ENCODE measurements at places on chromosomes 11 and 22.

DNA sequence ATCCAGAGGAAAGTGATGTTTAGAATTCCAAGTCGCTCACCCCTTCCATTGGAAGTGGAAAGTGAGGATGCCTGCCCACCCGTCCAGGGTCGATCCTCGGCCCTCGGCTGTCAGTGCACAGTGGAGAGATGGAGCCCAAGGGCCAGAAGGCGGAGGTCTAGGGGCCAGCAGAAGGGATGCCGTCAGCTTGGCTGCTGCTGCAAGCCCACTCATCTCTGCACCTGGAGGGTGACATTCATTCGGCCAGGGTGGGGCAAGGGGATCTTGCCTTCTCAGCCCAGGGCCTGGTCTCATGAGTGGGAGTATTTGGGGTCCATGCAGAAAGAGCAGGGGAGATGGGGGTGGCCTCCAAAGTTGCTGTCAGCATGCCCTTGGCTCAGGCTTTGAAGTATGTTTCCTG lies 30.7 kb downstream of the LINC01488 start:
- DNase-seq: no peak

DNA sequence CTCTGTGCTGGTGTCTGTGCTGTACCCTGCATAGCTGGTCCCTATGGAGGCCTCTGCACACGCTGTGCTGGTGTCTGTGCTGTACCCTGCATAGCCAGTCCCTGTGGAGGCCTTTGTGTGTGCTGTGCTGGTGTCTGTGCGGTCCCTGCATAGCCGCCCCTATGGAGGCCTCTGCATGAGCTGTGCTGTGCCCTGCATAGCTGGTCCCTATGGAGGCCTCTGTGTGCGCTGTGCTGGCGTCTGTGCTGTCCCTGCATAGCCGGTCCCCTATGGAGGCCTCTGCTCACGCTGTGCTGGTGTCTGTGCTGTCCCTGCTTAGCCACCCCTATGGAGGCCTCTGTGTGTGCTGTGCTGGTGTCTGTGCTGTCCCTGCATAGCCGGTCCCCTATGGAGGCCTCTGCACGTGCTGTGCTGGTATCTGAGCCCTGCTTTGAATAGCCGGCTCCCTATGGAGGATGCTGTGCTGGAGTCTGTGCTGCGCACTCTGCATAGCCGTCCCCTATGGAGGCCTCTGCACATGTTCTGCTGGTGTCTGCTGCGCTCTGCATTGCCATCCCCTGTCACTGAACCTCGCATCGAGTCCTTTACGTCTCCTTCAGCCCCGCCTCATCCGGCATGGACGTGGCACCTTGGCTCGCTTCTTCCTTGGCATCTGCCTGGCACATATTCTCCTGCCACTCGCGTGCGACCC lies 6.2 kb downstream of the NADSYN1 start:
- DNase-seq: no peak

DNA sequence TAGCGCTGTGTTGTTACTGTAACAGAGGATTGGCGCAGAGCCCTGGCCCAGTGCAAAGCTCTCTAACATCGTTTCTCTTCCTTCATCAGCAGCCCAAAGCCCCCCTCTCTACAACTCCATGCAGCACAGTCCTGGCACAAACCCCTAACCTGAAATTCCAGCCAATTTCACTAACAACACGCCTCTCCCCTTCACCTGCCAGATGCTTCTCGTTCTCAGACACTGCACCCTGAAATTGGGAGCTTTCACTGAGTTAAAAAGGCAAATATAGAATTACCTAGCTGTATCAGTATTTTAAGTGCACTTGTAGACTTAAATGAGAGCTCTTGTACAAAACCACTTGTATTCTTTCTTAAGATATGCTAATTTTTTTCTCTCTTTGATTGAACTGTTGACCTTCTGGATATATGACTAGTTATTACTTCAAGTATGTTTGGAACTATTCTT lies 16.3 kb downstream of the GRAP2 start:
- DNase-seq: no peak

- DNase-seq: no peak
These were observed 15.5 kb downstream of the EFCAB6 start for GRCh38 chr22:43796567-43796966.

DNA sequence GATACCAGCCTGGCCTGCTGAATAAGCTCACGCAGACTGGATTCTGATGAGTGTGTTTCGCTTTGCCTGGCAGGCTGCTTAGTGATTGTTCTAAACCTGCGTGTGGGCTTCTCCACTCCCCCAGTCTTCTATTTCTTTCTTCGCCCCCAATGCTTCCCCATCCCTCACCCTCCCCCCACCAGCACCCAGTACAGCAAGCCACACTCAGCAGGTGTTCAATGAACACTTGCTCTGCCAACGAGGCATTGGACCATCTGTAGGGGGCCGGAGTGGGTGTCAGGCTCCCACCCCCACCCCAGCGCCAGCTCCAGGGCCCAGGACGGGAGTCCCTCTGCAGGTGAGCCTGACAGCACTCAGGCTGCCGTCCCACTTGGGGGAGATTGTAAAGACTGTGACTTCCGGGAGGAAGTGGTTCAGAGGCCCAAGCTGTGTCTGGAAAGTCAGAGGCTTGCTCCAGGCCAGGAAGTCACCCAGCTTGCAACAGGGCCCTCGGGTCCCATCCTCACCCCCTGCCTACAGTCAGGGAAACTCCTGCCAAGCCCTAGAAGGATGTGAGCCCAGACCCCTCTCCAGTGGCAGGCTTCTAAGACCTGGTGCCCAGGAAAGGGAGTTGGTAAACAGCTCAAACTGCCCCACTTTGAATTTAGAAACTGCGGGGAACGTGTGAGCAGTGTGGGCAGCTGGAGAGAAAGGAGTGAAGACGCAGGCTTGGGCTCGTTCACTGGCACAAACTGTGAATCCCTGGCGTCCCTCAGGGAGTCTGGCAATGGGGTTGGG lies 66.3 kb upstream of the PRDM11 start:
- peak; percentile 63 for DNase-seq

GRCh38 chr11:116701876-116702275 lies 70.9 kb downstream of the BUD13 start:
- DNase-seq: no peak

DNA sequence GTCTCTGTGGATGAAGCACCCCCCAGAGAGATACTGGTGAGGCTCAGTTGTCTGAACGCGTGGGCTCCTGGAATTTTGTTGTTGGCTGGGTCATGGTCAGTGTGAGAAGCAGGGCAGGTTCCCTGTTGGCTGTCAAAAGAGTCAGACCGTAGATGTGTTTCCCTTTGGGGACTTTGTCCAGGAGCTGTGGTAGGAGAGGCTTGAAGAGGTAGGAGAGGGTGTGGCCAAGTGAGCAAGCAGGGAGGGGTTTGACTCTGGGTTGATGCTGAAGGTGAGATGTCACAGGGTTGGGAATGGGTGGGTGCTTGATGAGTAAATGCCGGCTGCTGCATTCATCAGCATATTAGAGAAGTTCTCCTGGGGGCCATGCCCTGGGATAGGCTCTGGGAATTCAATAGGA lies 803.2 kb downstream of the TBC1D22A start:
- DNase-seq: no peak

DNA sequence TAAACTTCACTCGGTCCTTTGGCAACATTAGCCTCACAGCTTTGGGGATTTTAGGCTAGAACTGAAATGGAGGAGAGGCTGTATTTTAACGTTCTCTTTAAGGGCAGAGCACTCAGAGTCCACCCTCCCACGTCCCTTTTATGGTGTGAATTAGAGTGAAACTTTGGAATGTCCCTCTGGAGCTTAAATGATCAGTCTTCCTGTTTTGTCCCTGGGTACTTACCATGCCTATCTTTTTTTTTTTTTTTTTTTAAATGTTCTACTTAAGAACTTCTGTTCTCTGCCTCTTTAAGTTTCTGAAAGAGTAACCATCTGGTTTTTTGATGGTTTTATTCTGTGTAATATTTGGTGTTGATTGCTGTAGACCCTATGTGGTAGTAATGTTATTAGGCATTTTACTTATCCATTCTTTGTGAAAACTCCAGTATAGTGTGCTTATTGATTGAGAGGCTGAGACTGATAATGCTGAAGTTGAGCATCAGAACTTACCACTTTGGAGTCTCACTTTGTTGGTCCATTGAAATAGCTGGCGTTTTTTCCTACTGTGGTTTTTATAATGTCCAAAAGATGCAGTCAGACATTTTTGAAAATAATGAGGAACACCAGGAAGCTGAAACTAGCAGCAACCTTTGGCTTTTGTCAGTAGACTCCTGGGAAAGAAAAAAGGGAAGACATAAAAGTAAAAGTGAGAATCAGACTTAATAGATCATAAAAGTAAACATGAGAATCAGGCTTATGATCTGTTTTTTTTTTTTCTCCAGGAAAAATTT lies 11.6 kb downstream of the UVRAG start:
- no peak for DNase-seq

DNA sequence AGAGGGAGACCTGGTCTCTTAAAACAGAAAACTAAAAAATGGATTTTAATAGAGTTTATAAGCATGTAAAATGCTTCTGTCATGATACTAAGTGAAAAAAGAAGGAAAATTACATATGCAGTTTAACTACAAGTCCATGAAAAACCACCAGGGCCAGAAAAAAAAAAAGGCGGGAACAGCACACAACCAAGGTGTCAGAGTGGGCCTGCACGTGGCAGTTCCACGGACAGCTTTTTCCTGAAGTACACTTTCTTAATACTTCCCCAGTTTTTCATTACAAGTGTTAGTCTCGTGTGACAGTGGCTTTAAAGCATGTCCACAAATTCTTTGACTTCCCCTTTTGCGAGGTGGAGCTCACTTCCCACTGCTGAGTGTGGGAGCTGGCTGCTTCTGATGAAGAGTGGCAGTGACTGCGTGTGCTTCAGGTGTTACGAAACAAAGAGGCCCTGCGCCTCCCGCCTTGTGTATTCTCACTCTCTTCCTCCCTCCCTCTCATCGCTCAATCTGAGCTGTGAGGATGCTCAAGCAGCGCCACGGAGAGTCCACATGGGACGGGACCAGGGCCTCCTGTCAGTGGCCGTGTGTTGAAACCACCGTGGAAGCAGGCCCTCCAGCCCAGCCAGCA lies 16.4 kb downstream of the PPM1F start:
- DNase-seq: no peak

DNA sequence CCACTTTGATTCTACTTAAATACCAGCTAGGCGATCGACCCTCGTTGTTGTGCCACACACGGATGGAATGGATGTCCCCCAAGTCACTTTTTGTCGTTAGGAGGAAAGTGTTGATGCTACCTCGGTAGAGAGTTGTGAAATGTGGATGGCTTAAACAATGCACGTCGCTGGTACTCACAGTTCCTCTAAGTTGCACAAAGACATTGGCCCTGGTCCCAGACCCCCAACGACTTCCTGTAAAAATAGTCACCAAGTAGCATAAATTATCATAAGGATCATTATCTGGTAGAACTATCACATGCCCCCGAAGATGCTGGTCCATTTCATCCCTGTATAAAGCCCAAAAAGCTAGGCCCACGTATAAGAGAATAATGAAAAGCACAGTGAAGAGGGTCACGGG lies 3.8 kb downstream of the PKDREJ start:
- no peak for DNase-seq

- no peak for DNase-seq
These were observed 7.5 kb upstream of the CTSD start for GRCh38 chr11:1771273-1771672.

DNA sequence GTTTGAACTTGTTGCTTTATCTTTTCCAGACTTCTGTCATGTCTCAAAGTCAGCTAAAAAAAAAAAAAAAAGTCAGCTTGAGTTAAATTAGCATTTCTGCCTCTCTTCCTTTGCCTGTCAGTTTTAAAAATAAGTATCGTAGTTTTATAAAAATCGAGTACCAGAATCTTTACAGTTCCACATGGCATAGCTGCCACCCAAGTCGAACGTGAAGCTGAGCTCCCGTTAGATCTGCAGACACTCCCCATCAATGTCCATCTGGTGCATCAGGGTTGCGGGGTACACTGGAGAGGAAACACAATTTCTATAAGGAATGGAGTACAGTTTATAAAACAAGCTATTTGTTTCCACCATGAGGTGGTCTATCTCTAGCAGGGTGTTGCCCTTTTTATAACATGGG lies 41.0 kb upstream of the CCND1 start:
- no peak for DNase-seq

DNA sequence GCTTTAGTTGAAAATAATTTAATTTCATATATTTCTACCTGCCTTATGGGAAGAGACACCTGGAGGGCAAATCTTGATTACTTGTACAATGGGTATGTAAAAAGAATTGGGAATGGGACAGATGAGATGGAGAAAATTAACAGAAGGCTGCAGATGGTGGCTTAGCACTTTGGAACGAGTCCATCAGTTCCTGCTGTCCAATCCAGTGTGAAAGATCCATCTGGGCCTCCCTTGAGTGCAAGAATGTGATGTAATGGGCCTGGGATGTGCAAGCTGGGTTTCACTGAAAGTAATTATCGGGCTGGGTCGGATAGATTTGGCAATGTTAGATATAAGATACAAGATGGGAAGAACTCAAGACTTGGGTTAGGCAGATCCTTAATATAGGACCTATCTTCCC lies 42.0 kb downstream of the CECR2 start:
- no peak for DNase-seq

DNA sequence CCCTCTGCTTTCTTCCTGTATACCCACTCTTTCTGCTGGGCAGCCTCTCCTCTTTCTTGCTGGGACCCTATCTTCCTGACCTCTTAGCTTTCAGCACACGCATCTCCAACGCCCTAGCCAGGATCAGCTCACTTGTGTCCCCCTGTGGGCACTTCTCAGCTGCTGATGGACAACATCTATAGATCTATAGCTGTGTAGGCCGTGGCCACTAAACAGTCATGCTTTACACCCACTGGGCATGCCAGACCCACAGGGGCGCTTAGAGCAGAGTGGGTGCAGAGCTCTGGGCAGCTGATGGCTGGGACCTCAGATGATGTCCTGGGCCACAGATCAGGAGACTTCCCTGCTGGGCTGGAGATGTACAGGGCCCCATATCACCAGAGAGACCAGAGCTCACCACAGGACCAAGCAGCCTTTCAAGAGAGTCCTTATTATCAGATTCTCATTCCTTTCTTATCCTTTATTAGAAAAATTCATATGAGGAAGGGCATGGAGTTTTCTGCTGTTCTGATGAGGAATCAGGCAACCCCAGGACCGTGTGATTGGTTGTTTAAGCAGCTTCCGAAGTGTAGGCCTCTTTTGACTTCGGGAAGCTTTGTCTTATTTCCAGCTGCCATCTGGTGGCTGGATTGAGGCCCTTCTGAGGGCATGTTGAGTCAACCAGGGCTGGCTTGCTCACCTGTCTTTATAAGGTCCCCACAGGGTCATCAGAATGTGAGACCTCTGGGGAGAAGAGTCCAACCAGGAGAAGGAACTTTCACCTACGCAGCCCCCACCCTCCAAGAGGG lies 60.5 kb downstream of the OSBP2 start:
- peak; percentile 65 for DNase-seq

DNA sequence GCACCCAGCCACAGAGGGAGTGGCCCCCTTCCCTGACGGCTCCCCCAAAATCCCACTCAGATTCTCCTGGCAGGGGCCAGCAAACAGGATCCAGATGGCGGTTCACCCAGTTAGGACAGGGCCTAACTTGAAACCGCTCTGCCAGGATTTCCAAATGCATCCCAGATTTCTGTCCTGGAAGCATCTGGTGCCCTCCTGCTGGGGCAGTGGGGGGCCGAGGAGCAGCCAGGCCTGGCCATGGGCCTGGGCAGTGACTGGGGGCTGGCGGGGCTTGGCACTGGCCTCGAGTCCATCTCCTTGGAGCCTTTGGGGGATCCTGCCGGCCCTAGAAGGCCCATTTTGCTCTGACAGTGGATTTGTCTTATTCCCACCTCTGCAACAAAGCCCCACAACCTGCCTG lies 17.9 kb upstream of the EMID1 start:
- no peak for DNase-seq

GRCh38 chr11:122951211-122951610 lies 30.4 kb downstream of the BSX start:
- DNase-seq: no peak

All from CD4-positive, alpha-beta T cell treated with Interleukin-10 for 1 hour (primary cell).